ENCODE measurements at places on chromosomes 12 and 14.

- H3K27me3 ChIP-seq = peaks cover 18% of the 10 kb centered on the region
- DNase-seq = no peak
- no peak overlapping the region for H3K4me3 ChIP-seq
- H3K4me1 ChIP-seq = peaks cover 16% of the 10 kb centered on the region
- H3K27ac ChIP-seq = no peak overlapping the region
Observed at GRCh38 chr12:131613186-131613585, 97.7 kb upstream of the SFSWAP start.

DNA sequence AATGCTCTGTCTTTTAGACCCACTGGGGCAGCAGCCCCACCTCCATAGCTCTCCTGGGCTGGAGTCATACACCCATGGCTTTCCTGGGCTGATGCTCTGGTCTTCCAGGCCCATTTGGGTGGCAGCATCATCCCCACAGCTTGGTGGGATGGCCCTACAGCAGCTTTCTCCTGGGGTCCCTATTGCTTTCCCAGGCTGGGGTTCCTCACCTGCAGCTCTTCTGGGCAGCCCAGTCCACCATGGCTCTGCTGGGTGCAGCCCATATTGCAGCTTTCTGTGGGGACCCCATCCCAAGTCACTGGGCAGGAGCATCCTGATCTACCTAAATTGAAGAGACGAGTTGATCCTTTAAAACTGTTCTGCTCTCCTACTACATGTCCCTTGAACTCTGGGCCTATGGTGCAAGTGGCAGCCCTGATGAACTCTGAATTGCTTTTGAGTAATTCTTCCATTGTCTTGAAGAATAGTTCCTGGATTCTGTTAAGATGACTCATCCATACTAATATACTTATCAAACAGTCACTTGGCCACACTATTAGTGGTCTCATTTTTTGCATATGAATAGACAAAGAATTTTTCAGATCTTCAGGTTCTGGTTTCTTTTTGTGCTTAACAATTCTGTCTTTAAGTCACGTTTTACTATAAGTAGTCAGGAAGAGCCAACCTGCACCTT is 390.1 kb downstream of the DPF3 start:
- H3K36me3 ChIP-seq = no peaks in the 10 kb centered on the region
- H3K27ac ChIP-seq = no peak overlapping the region
- DNase-seq = no peak
- peaks cover 4% of the 10 kb centered on the region for H3K27me3 ChIP-seq
- no peaks in the 10 kb centered on the region for H3K4me1 ChIP-seq

DNA sequence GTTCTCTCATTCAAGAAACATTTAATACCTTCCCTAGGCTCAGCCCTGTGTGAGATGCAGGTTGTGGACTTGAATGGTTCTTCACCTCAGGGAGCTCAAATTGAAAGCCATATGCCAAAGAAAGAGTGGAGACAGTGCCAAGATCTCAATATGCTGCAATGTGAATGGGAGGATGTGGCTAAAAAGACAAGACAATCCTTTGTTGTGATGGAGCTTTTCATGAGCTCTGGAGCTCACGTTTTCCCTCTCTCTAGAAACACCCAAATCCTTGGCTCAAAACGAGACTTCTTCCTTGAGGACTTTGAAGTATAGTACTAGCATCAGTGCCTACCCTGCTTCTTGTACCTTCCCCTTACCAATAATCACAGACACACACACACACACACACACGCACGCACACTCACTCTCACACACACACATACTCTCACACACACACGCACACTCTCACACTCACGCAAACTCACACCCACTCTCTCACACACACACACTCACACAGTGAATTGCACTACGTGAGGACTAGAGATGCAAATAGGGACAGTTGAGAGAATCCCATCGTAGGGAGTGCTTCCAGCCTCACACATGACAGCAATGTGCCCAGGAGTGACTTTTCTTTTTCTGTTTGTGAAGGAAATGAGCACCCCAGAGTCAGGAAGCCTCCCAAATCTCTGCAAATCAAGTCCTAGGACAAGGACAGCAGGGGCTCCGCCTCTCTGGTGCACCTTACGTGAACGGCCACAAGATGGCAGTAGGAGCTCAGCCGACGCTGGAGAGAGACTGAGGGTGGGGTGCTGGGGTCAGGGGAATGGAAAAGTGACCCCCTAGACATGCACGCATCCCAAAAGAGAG is 231.4 kb downstream of the PCNX1 start:
- H3K27ac ChIP-seq = no peak overlapping the region
- no peaks in the 10 kb centered on the region for H3K27me3 ChIP-seq
- peaks cover 29% of the 10 kb centered on the region for H3K4me1 ChIP-seq
- peak; percentile 78 for DNase-seq
- H3K4me3 ChIP-seq = no peak overlapping the region
- H3K36me3 ChIP-seq = no peaks in the 10 kb centered on the region

GRCh38 chr12:90253136-90253535 is 544.5 kb upstream of the ATP2B1 start:
- H3K36me3 ChIP-seq = no peaks in the 10 kb centered on the region
- H3K27ac ChIP-seq = no peak overlapping the region
- H3K27me3 ChIP-seq = no peaks in the 10 kb centered on the region

DNA sequence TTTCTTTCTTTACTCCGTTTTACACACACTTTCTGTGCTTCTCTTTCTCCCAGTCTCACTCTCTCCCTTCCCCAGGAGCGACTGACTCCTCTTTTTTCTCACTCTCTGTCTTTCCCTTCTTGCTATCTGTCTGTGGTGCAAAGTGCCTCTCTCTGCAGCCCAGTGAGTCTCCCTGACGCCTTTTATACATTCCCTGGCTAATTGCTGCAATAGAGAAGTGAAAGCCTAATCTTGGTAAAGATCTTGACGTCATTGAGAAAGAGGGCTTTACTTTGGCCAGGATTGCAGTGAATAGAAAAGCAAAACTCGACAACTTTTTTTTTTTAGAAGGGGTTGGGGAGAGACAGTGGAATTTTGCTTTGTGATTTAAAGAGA is 706 bp upstream of the DIO2 start:
- H3K4me1 ChIP-seq = no peaks in the 10 kb centered on the region
- H3K36me3 ChIP-seq = no peaks in the 10 kb centered on the region
- peaks cover 2% of the 10 kb centered on the region for H3K27me3 ChIP-seq

DNA sequence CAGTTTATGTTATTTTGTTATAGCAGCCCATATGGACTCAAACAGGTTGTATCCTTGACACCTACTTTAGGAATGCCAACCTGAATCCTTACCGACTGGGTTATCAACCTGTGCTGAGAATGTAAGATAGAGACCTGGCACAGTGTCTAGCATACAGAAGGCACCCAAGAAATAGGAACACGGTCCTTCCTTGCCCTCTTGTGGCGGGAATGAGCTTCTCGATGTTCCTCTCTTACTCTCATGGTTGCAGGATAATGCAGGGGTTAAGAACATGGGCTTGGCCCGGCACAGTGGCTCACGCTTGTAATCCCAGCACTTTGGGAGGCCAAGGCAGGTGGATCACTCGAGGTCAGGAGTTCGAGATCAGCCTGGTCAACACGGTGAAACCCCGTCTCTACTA is 6.5 kb downstream of the C12orf43 start:
- DNase-seq = no peak
- peaks cover 87% of the 10 kb centered on the region for H3K36me3 ChIP-seq
- no peak overlapping the region for H3K4me3 ChIP-seq
- no peak overlapping the region for H3K27ac ChIP-seq

GRCh38 chr12:774051-774614 is 21.8 kb downstream of the WNK1 start:
- H3K36me3 ChIP-seq = peaks cover 21% of the 10 kb centered on the region
- no peaks in the 10 kb centered on the region for H3K27me3 ChIP-seq
- DNase-seq = no peak
- H3K4me1 ChIP-seq = peaks cover 83% of the 10 kb centered on the region

DNA sequence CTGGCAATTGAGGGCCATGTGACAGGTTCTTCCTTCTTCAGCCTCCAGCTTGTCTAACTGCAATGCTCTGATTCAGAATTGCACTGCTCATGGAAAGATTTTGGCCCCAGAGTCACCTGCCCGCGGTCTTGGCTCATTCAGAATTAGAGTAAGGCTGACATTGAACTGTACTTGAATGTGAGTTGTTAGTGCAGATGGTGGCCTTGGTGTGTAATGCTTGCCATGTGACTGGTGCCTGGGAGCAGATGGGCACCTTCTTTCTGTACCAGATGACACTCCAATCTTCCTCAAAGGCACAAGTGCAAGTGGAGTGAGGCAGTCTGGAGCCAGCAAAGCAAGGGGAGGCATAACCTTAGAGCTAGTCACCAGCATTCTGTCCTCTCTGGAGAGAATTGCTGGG is 36.5 kb upstream of the ANO4 start:
- no peaks in the 10 kb centered on the region for H3K36me3 ChIP-seq
- no peak overlapping the region for H3K4me3 ChIP-seq
- no peak overlapping the region for H3K27ac ChIP-seq
- H3K4me1 ChIP-seq = no peaks in the 10 kb centered on the region
- H3K27me3 ChIP-seq = peaks cover 4% of the 10 kb centered on the region

GRCh38 chr12:58166643-58167042 is 225.3 kb downstream of the ATP23 start:
- no peak overlapping the region for H3K27ac ChIP-seq
- no peaks in the 10 kb centered on the region for H3K36me3 ChIP-seq
- no peak for DNase-seq
- peaks cover 7% of the 10 kb centered on the region for H3K27me3 ChIP-seq
- no peak overlapping the region for H3K4me3 ChIP-seq
- H3K4me1 ChIP-seq = no peaks in the 10 kb centered on the region

- no peak for DNase-seq
- H3K27me3 ChIP-seq = no peaks in the 10 kb centered on the region
- no peak overlapping the region for H3K4me3 ChIP-seq
Observed at GRCh38 chr12:115146453-115146852, 462.5 kb upstream of the TBX3 start.

GRCh38 chr12:106178562-106178961 is 39.8 kb upstream of the NUAK1 start:
- no peaks in the 10 kb centered on the region for H3K4me1 ChIP-seq
- no peak for DNase-seq
- H3K27ac ChIP-seq = no peak overlapping the region
- peaks cover 8% of the 10 kb centered on the region for H3K27me3 ChIP-seq

- DNase-seq = peak; percentile 81
- H3K27me3 ChIP-seq = no peaks in the 10 kb centered on the region
Observed at GRCh38 chr14:75559451-75560222, 18.8 kb upstream of the FLVCR2 start.

- H3K27ac ChIP-seq = no peak overlapping the region
- no peak overlapping the region for H3K4me3 ChIP-seq
- peaks cover 11% of the 10 kb centered on the region for H3K27me3 ChIP-seq
- DNase-seq = no peak
- peaks cover 3% of the 10 kb centered on the region for H3K36me3 ChIP-seq
Observed at GRCh38 chr12:87315-87714, 20.7 kb downstream of the IQSEC3 start.

GRCh38 chr14:83520837-83521236 is 1987.2 kb upstream of the SEL1L start:
- no peak overlapping the region for H3K27ac ChIP-seq
- H3K36me3 ChIP-seq = no peaks in the 10 kb centered on the region
- no peaks in the 10 kb centered on the region for H3K27me3 ChIP-seq
- DNase-seq = no peak
- no peaks in the 10 kb centered on the region for H3K4me1 ChIP-seq
- no peak overlapping the region for H3K4me3 ChIP-seq

DNA sequence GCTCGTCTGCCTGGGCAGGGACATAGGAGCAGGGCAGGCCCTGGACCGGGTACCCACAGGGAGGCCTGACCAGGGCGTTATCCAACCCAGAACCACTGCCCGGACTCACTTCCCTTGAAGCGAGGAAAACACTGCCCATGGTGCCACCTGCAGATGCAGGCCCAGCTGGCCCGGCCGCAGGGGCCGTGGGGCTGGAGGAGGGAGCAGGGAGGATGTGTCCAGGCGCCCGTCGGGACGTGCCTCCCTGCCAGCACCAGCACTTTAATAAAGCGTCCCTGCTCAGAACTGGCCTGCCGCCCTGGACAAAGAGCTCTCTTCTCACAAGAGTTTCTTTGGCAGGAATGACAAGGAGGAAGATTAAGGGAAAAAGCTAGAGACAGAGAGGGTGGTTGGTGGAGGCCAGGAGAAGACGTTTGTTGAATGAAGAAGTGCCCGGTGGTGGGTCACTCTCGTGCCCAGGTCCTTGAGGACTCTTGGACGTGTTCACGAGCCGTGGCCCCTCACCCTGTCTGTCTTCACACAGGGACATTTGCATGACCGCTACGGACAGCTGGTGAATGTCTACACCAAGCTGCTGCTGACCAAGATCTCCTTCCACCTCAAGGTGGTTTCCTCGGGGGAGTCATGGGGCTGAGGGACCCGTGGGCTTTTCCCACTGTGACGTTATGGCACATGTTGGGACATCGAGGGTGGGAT is 14.2 kb downstream of the HIP1R start:
- no peak overlapping the region for H3K27ac ChIP-seq
- no peaks in the 10 kb centered on the region for H3K27me3 ChIP-seq
- no peak overlapping the region for H3K4me3 ChIP-seq
- H3K36me3 ChIP-seq = peaks cover 32% of the 10 kb centered on the region

DNA sequence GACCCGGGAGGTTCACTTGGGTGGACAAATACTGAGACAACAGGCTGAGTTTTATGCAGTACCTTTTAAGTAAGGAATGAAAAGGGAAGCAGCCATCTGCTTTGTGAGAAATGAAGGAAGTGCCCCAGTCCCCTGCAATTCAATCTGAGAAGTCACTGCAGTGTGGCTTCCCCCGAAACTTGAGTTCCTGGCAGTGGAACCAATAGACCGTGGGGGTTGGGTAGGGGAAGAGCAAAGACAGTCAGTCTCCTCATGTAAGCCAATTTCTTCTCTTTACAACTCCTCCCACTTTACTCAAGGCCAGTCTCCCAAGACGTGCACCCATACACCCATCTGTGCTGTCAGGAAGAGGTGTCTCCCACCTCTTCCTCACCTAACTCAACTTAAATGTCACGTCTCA is 206.5 kb downstream of the BCAT1 start:
- DNase-seq = no peak
- H3K27ac ChIP-seq = peak overlapping the region; percentile 79
- H3K4me1 ChIP-seq = peaks cover 34% of the 10 kb centered on the region
- no peaks in the 10 kb centered on the region for H3K36me3 ChIP-seq

- H3K27ac ChIP-seq = no peak overlapping the region
- no peaks in the 10 kb centered on the region for H3K27me3 ChIP-seq
- H3K36me3 ChIP-seq = no peaks in the 10 kb centered on the region
- H3K4me3 ChIP-seq = no peak overlapping the region
- no peaks in the 10 kb centered on the region for H3K4me1 ChIP-seq
Observed at GRCh38 chr12:130620281-130620680, 95.8 kb downstream of the RIMBP2 start.

- H3K27ac ChIP-seq = no peak overlapping the region
- no peaks in the 10 kb centered on the region for H3K27me3 ChIP-seq
- no peaks in the 10 kb centered on the region for H3K36me3 ChIP-seq
- H3K4me3 ChIP-seq = no peak overlapping the region
- H3K4me1 ChIP-seq = no peaks in the 10 kb centered on the region
Observed at GRCh38 chr14:22333422-22334274, 255.4 kb downstream of the DAD1 start.

- no peak for DNase-seq
- H3K36me3 ChIP-seq = no peaks in the 10 kb centered on the region
Observed at GRCh38 chr12:80170915-80171314, 71.6 kb downstream of the OTOGL start.

- peaks cover 39% of the 10 kb centered on the region for H3K4me1 ChIP-seq
- H3K27me3 ChIP-seq = no peaks in the 10 kb centered on the region
- no peak overlapping the region for H3K4me3 ChIP-seq
- DNase-seq = no peak
- H3K27ac ChIP-seq = no peak overlapping the region
Observed at GRCh38 chr14:65506801-65507200, 94.3 kb downstream of the FUT8 start.

- no peak for DNase-seq
- H3K4me1 ChIP-seq = no peaks in the 10 kb centered on the region
- no peaks in the 10 kb centered on the region for H3K36me3 ChIP-seq
- H3K4me3 ChIP-seq = no peak overlapping the region
- no peak overlapping the region for H3K27ac ChIP-seq
Observed at GRCh38 chr12:132397152-132397933, 68.0 kb upstream of the GALNT9 start.

- no peak for DNase-seq
- H3K4me1 ChIP-seq = peaks cover 46% of the 10 kb centered on the region
- H3K27me3 ChIP-seq = no peaks in the 10 kb centered on the region
Observed at GRCh38 chr12:120960657-120961056, 17.7 kb upstream of the HNF1A start.

Measured in activated T-cell treated with anti-CD3 and anti-CD28 coated beads, Interleukin-2, amount 50 U/mL, for 24 hours (primary cell).